ENCODE measurements at places on chromosomes 5 and 9.

GRCh38 chr5:56126487-56127179, 106.5 kb downstream of the ANKRD55 start:
- DNase-seq, result peak; percentile 38

DNA sequence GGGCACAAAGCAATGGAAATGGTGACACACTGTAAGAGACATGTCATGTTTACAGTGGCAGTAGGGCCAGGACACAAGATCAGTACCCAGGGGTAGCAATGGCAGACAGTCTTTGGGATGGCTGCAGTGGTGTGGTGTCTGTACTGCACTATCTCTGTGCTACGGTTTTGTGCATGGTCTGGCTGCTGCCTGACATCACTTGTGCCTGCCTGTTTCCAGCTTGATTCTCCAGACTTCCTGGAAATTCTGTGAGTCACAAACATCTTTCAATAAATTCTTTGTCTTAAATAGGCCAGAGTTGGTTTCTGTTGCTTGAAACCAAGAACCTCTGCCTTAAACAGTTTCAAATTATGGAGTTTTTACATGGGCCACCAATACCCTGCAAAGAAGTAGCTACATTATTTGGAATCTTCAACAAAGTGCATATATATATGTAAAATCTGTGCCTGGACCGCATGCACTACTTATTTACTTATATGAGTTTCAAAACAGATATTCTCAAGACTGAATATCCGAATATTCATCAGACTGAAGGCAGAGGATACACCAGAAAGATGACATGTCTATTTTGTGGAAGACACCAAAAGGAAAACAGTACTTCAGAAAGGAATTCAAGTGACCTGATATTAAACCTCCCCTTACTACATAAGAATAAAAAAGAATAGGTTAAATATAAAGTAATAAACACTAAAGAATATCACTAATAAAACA, 188.1 kb downstream of the RFX3 start:
- DNase-seq, result no peak

- no peak for DNase-seq
These were observed 375 bp upstream of the C5orf24 start for GRCh38 chr5:134845335-134845851.

DNA sequence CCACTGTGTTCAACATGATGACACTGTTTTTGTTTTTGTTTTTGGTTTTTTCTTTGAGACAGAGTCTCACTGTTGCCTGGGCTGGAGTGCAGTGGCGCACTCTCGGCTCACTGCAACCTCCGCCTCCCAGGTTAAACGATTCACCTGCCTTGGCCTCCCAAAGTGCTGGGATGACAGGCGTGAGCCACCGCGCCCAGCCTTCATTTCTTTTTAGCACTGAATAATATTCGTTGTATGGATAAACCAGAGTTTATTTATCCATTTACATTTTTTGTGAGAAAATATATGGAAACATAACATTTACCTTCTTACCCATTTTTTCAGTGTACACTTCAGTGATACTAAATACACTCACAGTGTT, 4.2 kb downstream of the CARD19 start:
- DNase-seq, result no peak

GRCh38 chr5:170270293-170271069, 27.1 kb downstream of the LCP2 start:
- DNase-seq, result no peak

All from NCI-H2081 (cell line).